NCI-H82 (cell line): ENCODE measurements at places on chromosomes 6 and 20.

- DNase-seq, result no peak
These were observed 70.9 kb downstream of the ATG5 start for GRCh38 chr6:106254636-106255035.

- no peak for DNase-seq
These were observed 37.9 kb downstream of the PTPRA start for GRCh38 chr20:2911200-2911599.

DNA sequence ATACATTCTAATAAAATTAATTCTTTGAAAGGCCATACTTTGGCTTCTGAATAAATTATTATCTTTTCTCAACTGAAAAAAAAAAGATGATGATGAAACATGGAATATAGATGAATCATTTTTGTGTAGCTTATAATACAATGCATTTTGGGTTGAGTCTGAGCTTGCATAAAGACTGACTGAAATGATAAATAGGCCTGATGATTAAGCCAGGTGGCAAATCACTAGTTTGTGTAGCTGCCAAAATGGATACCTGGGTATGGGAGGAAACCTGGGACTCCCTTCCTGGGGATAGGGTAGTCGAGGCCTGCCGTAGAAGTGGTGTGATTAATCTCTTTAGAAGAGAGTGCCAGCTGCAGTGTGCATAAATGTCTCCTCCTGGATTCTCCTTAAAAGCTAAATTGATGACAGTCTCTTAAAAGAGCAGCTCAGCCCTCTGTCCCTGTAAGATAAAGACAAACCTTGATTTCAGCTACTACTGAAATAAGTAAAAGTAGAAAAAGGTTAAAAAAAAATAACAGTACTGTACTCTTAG, 275.1 kb downstream of the GRIK2 start:
- DNase-seq, result peak; percentile 80

GRCh38 chr20:36604952-36605398, 604 bp upstream of the RAB5IF start:
- DNase-seq, result peak; percentile 46

DNA sequence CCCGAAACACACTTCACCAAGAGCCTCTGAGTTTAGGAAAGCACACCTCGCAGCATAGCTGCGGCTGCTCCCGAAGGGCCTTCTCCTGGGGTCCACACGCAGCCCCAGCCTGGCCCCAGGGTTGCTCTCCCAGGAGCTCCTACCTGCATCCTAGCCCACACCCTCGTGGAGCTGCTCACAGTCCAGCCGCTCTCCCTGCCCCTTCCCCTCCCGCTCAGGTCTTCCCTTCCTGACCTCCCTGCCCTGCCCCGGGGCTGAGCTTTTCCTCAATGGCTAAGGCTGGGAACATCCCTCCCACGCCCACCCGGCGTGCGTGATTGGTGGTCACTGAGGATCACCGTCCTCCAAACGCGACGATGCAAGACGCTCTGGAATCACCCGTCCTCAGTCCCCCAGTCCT, 205.8 kb downstream of the FNDC1 start:
- DNase-seq, result no peak

- DNase-seq, result no peak
These were observed 267.6 kb downstream of the LAMA2 start for GRCh38 chr6:129150507-129150906.

- peak; percentile 54 for DNase-seq
These were observed 53.6 kb upstream of the FRMD1 start for GRCh38 chr6:168132531-168133167.

DNA sequence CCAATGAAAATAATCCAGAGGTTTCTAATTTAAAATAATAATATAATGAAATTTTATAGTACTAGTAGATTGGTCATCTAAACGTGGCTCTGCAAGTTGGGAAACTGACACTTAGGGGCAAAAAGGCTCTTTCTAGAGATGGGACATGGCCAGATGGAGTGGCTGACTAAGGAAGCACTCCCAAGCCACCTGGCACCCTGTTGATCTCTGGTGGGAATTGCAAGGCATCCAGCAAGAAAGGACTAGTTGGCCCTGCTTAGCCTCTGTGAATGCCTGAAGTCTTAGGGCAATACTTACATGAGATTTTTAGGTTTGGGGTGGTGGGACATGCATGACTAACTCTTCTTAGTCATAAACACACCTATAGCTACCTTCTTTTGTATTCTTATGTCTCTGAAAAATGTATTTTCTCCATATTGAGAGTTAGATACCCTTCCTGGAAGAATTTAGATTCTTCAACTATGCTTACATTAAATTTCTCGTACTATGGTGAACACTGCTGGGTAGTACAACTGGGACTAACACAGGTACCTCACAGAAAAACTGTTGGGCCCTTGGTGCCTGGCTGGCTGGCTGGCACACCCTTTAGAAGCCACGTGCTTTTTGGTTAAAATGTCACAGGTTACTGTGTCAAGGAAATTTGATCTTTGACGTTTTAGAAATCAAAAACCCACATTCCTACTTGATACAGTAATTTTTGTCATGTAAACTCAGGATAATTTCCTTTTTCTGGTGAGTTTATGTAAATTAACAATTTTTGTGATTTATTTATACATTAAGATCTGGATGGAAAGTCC, 25.0 kb upstream of the SH3BGRL2 start:
- peak; percentile 47 for DNase-seq

GRCh38 chr6:162234631-162235030, 492.9 kb downstream of the PRKN start:
- no peak for DNase-seq

DNA sequence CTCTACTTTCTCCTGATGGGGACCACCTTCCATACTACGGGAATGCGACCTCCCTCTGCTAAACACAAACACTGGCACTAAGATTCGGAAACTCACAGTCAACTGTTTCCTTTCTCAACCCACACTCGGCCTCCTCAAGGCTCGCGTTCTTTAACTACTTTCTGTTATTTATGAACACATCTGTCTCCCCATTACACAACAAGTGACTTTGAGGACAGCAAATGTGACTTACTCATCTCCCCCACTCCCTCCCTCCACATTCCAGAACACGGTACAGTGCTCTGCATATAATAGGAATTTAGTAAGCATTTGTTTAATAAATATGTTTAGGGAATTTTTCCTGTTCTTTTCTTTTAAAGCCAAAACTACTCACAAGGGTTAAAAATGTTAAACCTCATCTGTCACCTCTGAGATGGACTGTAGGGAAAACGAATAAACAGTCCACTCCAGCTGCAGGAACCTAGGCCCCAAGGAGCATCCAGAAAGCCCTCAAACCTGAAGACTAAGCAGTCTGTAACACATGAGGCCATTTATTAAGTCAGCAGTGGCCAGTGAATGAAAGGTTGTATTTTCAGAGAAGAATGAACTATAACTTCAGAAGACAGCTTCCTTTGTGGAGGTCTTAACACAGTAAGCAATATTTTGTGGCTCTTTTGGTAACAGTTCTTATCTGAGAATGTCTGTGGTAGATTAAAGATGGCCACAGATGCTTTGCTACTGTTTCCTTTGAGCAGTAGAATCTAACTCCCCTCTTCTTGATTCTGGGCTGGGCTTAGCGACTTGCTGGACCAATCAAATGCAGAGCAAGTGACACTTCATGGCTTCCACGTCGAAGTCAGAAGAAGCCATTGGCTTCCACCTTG, 209.6 kb upstream of the DTNBP1 start:
- no peak for DNase-seq

DNA sequence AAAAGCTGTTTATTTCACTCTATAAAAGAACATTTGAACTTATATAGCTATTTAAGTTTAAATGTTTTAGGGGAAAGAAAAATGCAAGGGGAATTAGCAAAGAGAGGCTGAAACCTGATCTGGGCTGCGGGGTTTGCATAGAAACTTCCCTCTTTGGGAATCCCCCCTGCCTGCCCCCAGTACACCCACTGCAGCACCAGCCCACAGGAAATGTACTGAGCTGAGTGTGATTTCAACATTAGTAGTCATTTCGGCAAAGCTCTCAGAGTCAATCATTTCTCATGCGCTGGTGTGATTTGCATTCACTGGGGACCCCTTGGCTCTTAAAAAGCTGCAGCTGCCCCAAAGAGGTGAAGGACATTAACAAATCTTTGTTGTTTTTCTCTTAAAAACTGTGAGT, 859.4 kb downstream of the MAFB start:
- DNase-seq, result no peak

GRCh38 chr6:106773996-106774629, 144.7 kb downstream of the QRSL1 start:
- DNase-seq, result no peak

- peak; percentile 54 for DNase-seq
These were observed 22.0 kb downstream of the FAM8A1 start for GRCh38 chr6:17622144-17622543.

DNA sequence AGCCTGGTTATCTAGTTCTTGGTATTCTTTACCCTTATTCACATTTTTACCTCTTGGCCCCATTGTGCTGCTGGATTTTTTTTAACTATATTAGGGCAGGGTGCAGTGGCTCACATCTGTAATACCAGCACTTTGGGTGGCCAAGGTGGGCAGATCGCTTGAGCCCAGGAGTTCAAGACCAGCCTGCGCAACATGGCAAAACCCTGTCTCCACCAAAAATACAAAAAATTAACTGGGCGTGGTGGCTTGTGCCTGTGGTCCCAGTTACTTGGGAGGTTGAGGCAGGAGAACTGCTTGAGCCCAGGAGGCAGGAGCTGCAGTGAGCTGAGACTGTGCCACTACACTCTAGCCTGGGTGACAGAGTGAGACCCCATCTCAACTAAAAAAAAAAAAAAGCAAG, 12.2 kb upstream of the TAF8 start:
- DNase-seq, result no peak

GRCh38 chr20:24766826-24767622, 182.0 kb upstream of the CST7 start:
- no peak for DNase-seq

DNA sequence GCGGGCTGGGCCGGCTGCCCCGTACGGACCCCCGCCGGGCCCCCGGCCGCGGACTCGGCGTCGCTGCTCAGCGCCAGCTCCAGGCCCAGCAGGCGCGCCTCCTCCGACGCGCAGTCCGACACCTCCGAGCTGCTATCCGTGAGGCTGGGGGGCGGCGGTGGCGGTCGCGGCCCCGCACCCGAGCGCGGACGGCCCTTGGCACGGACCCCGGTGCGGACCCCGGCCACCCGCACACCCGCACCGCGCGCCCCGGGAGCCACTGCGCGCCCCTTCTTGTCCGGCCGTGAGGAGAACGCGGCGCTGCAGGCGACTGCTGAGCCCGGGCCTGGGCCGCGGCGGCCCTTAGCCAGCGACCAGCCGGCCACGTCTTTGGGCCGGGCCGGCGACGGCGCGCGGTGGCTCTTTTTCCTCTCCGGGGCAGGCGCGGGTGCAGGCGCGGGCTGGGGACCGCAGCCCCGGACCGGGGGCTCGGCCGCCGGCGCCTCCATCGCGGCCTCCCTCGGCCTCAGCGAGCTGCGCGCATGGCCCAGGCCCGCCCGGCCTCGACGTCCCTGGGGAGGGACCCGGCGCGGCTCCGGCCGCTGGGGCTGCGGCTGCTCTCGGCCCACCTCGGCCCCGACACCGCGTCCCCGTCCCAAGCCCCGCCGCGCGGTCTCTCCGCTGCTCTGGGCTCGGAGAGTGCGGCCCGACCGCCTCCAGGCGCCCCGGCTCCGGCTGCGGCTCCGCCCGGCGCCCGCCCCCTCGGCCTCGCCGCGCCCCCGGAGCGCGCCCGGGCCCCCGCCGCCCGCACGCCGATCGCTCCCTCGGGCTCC, 12.9 kb upstream of the TLDC2 start:
- DNase-seq, result no peak

- peak; percentile 62 for DNase-seq
These were observed 2.9 kb downstream of the TNNC2 start for GRCh38 chr20:45823949-45824835.

GRCh38 chr20:25318471-25319240, 70.8 kb downstream of the PYGB start:
- no peak for DNase-seq

- DNase-seq, result no peak
These were observed 103.7 kb downstream of the FAM120B start for GRCh38 chr6:170410241-170410640.

DNA sequence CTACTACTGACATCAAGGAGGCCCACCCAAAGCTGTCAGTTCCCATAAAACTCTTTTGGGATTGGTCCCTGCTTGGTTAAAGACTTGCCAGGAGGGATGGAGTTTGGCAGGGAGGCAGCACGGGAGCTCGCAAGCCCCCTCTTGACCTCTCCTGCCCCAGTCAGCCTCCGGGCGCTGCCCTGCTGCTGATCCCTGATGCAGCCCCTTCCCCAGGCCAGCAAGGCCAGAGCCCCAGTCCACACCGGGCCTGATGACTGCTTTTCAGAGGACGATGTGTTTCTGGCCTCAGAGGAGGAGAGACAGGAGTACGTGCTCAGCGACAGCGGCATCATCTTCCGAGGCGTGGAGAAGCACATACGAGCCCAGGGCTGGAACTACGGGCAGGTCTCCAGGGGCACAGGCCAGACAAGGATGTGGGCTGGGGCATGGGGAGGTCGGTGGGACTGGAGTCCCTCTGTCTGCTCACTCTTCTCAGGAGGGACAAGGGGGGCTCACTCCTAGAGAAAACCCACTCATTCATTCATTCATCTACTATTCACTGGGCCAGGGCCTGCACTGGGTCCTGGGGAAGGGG, 15.6 kb downstream of the TGM6 start:
- no peak for DNase-seq

- peak; percentile 83 for DNase-seq
These were observed 165.6 kb downstream of the KCNQ5 start for GRCh38 chr6:72787391-72788031.

DNA sequence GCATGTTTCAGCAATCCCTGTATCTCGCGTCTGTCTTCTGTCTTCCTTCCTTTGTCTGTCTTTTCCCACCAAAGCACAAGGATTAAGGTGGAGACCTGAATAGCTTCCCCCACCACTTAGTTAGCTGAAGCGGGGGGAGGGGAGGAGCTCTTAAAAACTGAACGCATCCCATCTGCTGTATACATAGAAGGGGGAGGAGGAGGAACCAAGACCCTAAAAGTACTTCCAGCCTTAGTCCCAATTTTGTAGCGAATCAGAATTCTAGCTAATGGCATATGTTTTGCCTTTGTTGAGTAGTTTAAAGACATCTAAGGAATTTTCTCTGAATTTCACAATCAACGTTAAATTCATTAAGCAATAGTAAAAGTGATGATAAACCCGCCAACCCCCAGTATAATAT, 47.9 kb downstream of the GNAS start:
- peak; percentile 98 for DNase-seq

DNA sequence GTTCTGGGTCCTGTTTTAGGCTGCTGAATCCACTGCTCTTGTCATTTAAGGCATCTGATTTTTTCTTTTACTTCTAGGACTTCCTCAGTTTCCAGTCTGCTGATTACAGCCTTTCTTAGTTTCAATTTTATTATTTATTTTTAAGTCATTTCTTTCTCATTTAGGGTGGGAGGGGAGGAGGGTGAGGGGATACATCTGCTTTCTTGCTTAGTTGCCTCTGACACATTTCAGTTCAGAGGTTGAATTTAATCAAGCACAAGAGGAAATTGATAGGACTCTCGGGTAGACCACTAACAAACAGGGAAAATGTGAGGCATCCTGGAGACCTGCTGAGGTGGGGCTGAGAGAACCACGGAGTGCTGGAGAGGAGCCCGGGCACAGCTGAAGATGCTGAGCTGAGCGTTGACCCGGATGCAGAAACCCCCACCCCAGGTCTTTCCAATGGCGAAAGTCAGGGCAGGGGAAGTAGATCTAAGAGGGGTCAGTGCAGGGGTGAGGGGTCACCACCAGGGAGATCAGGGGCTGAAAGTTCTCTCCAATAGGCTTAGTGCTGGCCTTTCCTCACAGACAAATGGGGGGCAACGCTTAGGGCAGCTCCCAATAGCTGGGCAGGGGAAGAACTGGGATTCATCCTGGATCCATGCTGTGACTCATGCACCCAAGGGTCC, 7.6 kb upstream of the TREML2 start:
- no peak for DNase-seq
